ENCODE measurements at places on chromosomes 3 and 15.
A peak's percentile ranks its signal among the peaks of the same experiment; 100 is the strongest.

- DNase-seq = no peak
These were observed 104.2 kb downstream of the CBLB start for GRCh38 chr3:105764378-105765307.

DNA sequence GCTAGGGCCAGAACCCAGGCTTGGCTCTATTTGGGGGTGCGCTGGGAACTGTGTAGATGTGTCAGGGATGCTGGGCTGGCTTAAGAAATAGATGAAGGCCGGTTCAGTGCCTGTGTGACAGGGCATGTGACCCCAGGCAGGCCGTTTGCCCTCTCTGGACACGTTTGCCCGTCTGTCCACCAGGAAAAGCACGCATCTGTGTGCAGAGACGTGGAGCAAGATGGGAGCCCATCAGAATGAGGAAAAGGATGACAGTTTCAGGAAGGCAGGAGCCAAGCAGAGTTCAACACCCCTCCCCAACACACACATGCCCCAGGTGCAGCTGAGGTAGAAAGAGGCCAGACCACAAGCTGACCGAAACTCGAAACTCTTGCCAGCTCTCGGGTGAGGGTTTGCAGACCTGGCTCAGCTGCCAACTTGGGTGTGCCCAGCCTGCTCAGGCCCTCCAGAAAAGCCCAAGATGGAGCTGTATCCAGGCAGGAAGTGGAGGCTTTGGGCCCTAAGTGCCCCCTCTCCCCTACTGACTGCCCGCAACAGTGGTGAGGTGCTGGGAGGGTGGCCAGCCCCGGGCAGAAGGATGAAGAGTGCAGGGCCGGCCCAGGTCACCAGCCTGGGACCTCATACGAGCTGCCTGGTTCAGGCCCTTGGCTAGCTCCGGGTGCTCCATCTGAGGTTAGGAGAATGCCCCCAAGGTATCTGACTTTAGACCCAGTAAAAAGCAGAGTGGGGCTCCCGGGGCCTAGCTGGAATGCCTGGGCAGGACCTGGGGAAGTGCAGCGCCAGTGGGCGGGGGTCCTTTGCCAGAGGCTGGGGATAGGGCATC, 10.2 kb upstream of the MESP1 start:
- no peak for DNase-seq

- no peak for DNase-seq
These were observed at the start of gene SHC4 for GRCh38 chr15:48963524-48964113. Gene SHC4 (minus strand): TSS chr15:48963919. CDS start chr15:48963015, 904 bp downstream.

GRCh38 chr3:32614956-32615355, 44.3 kb upstream of the DYNC1LI1 start:
- peak; percentile 1 for DNase-seq

DNA sequence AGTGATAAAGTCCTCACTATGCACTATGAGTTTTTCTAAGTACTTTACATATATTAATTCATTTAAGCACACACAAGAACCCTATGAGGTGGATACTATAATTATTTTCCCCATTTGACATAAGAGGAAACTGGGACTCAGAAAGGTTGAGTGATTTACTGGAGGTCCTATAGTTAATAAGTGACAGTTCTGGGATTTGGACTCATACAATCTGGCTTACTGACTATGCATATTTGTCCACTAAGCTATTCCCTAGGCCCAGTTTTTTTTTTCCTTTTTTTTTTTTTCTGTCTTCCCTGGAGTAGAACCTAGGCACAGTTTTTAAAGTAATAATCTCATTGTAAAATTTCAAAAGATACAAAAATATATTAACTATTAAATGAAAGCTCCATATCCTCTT, 6.3 kb upstream of the RTP2 start:
- DNase-seq = no peak

GRCh38 chr15:41927536-41927935, 33.7 kb upstream of the SPTBN5 start:
- DNase-seq = no peak

- no peak for DNase-seq
These were observed 96.8 kb downstream of the DHX36 start for GRCh38 chr3:154227531-154227930.

DNA sequence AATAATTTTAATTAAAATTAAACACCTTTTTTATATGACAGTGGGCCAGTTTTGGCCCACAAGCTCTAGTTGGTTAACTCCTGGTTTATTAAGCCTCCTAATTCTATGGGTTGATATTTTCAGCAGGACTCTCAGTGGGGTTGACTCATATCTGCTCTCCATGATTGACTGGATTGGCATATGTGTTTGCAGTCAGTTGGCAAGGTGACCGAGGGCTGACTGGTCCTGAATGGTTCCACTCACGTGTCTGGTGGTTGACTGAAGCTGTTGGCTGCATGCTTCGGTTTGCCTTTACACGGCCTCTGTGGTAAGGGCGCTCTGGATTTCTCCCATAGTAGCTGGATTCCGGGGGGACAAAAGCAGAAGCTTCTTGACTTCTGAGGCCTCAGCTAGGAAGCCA, 65.3 kb upstream of the ZNF280D start:
- no peak for DNase-seq

DNA sequence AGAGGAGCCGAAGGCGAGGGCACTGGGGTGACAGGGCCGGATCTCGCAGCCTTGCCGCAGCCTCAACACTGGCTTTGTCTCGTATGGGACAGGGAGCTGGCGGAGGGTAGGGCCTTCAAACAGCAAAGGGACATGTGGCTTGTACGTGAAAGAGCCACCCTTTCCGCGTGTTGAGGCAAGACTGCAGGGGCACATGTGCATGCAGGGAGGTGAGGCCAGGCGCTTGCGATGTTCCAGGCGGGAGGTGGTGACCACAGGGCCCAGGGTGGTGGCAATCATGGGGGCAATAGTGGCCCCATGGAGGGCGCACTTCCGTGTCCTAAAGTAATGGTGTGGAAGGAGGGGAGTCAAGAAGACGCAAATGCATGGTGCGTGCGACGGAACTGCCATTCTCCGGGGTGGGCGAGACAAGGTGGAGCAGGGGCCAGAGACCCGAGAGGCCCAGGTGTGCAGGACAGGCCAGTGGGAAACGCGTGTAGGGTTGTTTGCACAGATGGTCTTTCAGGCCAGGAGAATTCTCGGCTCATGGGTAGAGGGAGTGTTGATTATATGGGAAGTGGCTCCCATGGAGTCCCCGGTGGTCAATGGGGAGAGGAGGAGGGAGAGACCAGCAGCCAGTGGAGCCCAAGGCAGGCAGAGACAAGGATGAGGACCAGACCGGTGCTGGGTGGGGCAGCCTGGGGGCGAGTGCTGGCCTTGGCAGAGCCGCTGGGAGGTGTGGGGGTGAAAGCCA, 45.8 kb upstream of the PCSK6 start:
- no peak for DNase-seq

GRCh38 chr3:110624576-110624975, 447.0 kb upstream of the NECTIN3 start:
- no peak for DNase-seq

GRCh38 chr3:72448858-72449257, 399.4 kb downstream of the SHQ1 start:
- no peak for DNase-seq

GRCh38 chr3:15113471-15113870, 14.5 kb upstream of the RBSN start:
- DNase-seq = no peak

- no peak for DNase-seq
These were observed 488.3 kb upstream of the GOLIM4 start for GRCh38 chr3:168583977-168584376.

GRCh38 chr3:182957226-182957625, 23.1 kb downstream of the DCUN1D1 start:
- DNase-seq = no peak

- DNase-seq = no peak
These were observed 323.5 kb upstream of the ROPN1 start for GRCh38 chr3:124315215-124316033.

DNA sequence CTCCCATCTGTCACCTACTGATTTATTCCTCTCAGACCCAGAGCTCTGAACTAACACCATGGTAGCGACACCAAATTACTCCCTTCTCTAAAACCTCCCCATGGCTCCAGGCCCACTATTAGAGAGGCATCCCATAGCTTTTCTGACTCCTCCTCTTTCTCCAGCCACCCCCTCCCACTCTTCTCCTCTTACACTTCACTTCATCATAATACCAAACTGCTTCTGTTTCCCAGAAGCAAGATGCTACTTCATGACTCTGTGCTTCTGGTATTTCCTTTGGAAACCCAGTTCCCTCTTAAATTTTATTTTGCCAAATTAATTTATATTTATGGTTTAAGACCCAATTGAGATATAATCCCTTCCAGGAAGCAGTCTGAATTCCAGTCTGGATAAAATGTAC, 465.1 kb upstream of the PDZRN3 start:
- DNase-seq = no peak

DNA sequence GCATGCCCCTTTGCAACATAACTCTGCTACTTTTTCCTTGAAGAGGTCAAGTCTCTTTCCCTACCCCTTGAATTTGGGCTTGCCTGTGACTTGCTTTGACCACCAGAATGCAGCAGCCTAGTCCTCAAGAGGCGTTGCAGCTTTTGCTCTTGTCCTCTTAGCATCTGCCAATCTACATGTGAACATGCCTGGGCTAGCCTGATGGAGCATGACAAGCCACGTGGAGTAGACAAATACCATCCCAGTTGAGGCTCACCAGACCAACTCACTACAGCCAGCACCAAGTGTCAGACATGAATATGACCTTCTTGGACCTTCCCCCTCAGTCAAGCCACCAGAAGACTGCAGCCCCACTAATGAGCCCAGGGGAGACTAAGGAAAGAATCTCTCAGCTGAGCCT, 32.9 kb downstream of the AMOTL2 start:
- no peak for DNase-seq

- no peak for DNase-seq
These were observed 129.7 kb upstream of the CDIN1 start for GRCh38 chr15:36449662-36450145.

- no peak for DNase-seq
These were observed 41.4 kb upstream of the CA12 start for GRCh38 chr15:63422891-63423590.

DNA sequence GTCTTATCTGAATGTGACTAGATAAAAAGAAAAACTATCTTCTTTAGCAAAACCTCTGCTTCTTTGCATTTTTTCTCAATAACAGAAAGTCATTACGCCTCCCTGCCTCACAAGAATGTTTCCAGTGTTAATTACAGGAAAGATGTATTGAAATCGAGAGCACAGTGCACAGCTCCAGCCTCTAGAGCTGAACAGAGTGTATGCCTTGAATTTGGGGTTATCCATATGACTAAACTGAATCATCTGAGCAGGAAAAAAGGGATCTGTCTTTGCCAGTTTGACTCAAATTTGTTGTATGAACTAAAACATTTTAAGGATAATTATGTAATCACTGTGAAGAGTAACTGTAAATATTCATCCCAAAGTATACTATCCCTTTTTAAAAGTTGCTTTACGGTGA, 149.1 kb upstream of the CGNL1 start:
- no peak for DNase-seq

DNA sequence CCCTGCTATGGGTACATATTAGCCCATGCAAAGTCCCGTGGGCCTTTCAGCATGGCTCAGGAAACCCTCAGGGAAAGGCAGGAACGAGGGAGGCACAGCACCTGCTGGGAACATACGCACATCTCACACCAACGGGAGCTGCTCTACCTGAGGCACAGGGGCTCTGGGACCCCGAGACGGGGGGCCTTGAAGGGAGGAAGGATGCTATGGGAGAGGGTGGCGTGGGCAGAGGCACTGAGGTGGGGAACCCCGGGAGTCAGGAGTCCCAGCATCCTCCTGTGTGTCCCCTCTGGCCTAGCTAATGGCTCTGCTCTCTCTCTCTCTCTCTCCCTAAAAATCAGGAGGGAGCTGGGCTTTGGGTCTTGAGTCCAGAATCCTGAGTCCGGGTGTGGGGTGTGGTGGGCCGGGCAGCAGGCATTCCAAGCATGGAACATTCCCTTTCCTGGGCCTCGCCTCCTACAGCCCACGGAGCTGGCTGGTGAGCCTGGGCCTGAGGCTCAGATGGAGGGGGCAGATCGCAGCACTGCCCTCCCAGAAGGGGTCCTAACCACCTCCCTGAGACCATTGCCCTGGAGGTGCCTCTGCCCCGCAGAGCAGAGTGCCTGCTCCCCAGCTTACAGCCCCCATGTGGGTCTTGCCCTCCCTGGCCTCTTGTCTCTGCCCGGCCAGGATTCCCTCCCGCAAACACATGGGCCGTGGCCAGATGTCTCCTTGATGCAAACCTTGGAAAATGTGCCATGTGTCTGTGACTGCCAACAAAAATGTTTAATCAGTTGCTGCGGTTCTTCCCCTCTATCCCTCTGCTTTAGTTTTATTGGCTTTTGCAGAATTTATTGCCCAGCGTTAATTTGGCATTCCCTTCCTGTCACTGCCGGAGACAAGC, 101.6 kb downstream of the TMEM266 start:
- no peak for DNase-seq

DNA sequence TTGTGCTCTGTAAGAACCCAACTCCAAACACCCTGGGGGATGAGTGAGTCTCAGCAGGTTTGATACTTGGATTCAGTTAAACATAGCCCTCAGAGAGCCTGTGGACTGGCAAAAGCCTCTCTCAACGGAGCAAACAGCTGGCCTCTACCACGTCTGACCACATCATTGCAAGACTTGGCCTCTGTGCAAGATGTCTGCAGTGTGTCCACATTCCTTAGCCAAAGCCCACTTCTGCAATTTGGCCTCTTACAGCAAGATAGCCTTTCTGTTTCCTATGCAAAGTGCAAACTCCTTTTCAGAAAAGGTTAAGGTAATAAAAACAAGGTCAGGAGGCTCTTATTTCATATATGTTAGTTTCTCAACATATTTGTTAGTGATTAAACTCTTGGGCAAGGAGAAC, 27.9 kb downstream of the FBN1 start:
- DNase-seq = no peak

- DNase-seq = no peak
These were observed 28.4 kb upstream of the ADAMTS9 start for GRCh38 chr3:64716110-64716710.

DNA sequence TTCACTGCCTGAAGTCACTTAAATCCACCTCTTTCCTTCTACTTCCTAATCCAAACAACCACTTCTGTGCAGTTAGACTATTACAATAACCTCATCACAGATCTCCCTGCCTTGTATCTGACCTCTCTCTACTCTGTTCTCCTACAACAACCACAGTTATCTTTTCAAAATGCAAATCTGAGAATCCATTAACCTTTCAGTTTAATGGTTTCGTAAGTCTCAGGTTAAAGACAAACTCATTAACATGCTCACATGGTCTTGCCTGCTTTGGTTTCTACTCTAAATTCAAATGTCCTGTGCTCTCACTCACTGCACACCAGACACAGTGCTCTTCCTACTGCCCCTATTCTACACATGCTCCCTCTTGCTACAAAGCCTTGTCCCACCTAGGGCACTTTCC, 406.5 kb upstream of the THBS1 start:
- no peak for DNase-seq

DNA sequence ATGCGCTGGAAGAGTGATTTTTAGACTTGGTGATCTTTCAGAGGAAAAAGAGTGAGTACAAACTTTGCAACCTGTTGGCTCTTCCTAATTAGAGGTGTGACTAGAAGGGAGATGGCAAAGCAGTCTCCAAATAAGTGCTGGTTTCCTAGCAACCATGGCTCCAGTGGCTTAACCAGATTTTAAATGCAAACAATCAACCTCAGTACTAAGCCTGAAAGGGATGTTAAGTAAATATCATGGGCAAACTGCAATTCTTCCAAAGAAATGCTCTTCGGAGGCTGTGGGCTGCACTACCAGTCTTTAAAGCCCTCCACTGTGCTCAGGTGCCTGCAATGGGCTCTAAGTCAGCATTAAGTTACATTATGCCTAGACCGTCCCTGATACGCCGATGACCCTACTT, 678.1 kb upstream of the CCDC54 start:
- no peak for DNase-seq

Data from effector CD8-positive, alpha-beta T cell (primary cell).